ENCODE measurements at places on chromosomes 6 and 20. TPM values are rescaled to one million over a fixed set of nuclear protein-coding genes. Genes with fewer than 3 reads are reported as not detected.

CLVS2 gene
- polyA plus RNA-seq: not detected

PIM1 gene
- polyA plus RNA-seq: 149 TPM

FHL5 gene
- polyA plus RNA-seq: not detected

IP6K3 gene
- not detected for polyA plus RNA-seq

CPNE5 gene
- 0.73 TPM for polyA plus RNA-seq

CAGE1 gene
- polyA plus RNA-seq: not detected

HAO1 gene
- not detected for polyA plus RNA-seq

CDSN gene
- not detected for polyA plus RNA-seq
